ENCODE measurements at places on chromosomes 2 and 18. TPM values are rescaled to one million over a fixed set of nuclear protein-coding genes. Genes with fewer than 3 reads are reported as not detected.

The CROCC2 gene
- not detected for total RNA-seq

- DNase-seq = no peak
Observed at GRCh38 chr2:230877116-230877758, 12.5 kb downstream of the ITM2C start.

DNA sequence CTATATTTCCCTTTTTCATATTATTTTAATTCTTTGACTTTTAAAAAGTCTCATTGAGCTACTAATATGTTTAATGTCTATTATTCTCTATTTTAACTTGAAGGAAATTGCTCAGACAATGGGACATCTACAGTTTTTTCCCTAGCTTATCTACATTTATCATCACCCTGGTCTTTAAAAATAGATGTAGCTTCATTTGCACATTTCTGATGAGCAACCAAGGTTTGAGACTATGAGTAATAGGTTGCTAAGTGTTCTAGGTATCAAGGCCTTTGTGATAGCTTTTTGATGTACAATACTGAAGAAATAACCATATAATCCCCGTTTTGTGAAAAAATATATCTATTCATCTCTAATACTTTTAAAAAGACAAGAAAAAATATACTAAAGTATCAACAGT lies 47.0 kb downstream of the STAT4 start:
- no peak for DNase-seq

The DSG3 gene
- not detected for total RNA-seq

- DNase-seq = no peak
Observed at GRCh38 chr2:59655809-59656208, 897.6 kb downstream of the BCL11A start.

The FARSB gene
- 12.5 TPM for total RNA-seq

GRCh38 chr2:211994806-211995205 lies 543.8 kb downstream of the ERBB4 start:
- no peak for DNase-seq

DNA sequence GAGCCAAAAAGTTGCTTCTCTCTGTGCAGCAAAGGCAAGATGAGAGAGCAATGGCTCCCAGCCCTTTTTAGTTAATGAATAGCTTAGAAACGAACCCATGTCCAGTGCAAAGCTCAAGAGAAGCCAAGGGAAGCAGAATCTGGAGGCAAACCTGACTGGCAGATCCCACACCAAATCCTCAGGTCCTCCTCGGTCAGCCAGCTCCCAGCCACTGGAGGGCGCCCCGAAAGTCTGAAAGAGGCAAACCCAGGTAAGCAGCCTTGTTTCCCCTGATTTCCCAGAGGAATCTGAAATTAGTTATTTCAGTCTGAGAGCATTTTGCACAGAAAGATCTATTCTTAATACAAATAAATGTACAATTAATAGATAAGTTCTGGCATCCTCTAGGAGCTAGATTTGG lies 71.3 kb upstream of the PID1 start:
- no peak for DNase-seq

The CAVIN2 gene
- total RNA-seq = 204 TPM

DNA sequence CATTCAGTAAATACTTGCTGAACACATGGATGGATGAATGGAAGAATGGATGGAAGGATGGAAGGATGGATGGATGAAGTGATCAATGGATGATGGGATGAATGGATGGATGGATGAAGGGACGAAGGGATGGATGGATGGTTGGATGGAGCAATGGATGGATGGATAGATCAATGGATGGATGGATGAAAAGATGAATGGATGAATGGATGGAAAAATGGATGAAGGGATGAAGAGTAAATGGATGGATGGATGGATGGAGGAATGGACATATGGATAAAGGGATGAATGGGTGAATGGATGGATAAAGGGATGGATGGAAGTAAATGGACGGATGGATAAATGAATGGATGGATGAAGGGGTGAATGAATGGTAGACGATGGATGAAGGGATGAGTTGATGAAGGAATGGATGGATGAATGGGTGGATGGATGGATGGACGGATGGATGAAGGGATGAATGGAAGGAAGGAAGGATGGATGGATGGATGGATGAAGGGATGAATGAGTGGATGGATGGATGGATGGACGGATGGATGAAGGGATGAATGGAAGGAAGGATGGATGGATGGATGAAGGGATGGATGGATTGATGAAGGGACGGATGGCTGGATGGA lies 13.9 kb upstream of the ID2 start:
- no peak for DNase-seq

GRCh38 chr2:191166756-191167445 lies 16.1 kb upstream of the STAT4 start:
- no peak for DNase-seq

DNA sequence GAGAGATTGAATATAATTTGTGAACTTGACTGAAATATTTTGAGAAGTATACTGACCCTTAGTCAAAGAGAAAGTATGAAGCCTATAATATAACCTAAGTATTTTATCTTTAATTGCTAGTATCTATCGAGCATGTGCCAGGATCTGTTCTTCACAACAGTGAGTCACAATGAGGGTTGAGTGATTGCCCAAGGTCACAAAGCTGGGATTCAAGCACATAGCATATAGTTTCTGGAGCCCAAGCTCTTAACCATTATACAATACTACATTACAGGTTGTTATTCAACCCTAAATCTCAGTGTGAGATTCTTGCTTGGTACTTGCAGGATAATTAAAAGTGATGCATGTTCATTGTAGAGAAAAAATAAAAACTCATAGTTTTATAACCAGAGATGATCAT lies 97.2 kb downstream of the RAB3GAP1 start:
- no peak for DNase-seq

GRCh38 chr2:238404406-238405216 lies 22.1 kb upstream of the ASB1 start:
- DNase-seq = no peak

The CYS1 gene
- not detected for total RNA-seq

- DNase-seq = no peak
Observed at GRCh38 chr2:121858847-121859246, 103.4 kb downstream of the TSN start.

The SLC9A2 gene
- not detected for total RNA-seq

DNA sequence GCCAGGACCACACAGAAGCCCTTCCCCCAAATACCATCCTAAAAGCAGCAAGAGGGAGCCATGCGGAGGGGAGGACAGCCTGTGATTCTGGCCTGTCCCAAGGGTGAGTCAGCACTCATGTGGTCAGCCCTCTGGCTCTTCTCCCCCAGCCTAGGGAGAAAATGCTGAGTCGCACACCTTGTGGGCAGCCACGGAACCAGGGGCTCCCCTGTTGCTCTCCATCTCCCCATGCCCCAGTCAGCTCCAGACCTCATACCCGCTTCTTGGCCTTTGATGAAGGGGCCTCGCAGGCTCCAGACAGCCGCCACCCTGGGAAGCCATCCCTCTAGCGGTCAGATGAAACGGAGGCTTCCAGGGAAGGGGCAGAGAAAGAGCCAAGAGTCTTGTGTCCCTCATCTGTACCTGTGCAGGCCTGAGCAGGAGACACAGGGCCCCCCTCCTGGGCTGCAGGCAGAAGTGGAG lies 181.3 kb upstream of the SIX2 start:
- no peak for DNase-seq

The PLCL1 gene
- total RNA-seq = 27.2 TPM

DNA sequence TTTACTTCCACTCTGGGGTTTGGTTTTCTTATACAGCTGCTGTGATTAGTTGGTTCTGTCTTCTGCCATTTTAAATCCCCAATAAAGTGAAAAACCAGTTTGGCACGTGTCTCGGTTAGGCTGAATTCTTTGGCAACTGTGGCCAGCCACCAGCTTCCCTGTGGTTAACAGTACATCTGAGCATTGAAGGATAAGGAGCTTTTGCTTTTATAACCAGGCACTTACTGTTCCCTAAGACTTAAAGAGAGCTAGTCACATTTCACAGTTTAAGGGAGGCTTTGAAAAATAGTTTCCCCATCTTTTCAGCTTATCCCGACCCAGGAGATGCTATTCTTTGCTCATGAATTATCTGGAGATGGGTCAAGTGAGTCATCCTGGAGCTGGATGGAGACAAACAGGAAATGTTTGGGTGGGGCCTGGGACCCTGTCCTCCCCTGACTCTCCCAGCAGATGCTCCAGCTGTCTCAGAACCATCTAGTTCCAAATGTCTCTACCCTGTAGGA lies 57.3 kb upstream of the EML6 start:
- DNase-seq = no peak

The PXDN gene
- total RNA-seq = not detected

DNA sequence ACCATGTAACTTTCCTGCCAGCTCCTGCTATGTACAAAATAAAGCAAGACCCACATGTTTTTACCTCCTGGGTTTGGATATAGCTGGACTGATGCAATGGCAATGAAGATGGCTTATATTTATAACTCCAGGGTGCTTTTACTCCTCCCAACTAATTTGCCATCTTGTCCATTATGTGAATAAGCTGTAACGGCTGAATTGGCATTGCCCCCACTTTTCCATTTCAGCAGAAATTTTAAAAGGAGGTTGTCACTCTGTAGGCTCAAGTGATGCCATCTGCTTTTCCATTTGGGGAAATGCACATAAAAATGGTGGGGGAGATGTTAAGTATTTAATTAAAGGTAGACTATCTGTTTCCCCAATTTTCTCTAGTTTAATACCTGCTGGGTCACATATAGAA lies 345.5 kb downstream of the ERBB4 start:
- DNase-seq = no peak
